Mesangial cell (primary cell): ENCODE measurements at places on chromosomes 2 and 18. TPM values are rescaled to one million over a fixed set of nuclear protein-coding genes. Genes with fewer than 3 reads are reported as not detected.

The LRP2 gene
- total RNA-seq = under 0.01 and 6.1 TPM in 2 replicates

The ANKRD30B gene
- under 0.01 TPM in 1 of 2 replicates, not detected in the other for total RNA-seq

The SULT1C2 gene
- 1.5 and 7.7 TPM in 2 replicates for total RNA-seq

The ACMSD gene
- total RNA-seq = not detected in 2 replicates

The ALK gene
- not detected in 2 replicates for total RNA-seq

The ZNF2 gene
- 1.3 and 4.6 TPM in 2 replicates for total RNA-seq

The PLCL1 gene
- under 0.01 and 0.51 TPM in 2 replicates for total RNA-seq

The SPHKAP gene
- under 0.01 and 0.13 TPM in 2 replicates for total RNA-seq

The KRTCAP3 gene
- 0.49 and 8.9 TPM in 2 replicates for total RNA-seq

The FOXD4L1 gene
- not detected in 2 replicates for total RNA-seq

The FEZ2 gene
- 17.9 and 21.0 TPM in 2 replicates for total RNA-seq

The EIF2B4 gene
- total RNA-seq = 27.0 and 33.4 TPM in 2 replicates

The SH3BP4 gene
- 69.3 and 113 TPM in 2 replicates for total RNA-seq

The PDIA6 gene
- 128 and 254 TPM in 2 replicates for total RNA-seq

The ANO7 gene
- total RNA-seq = 1.3 and 1.8 TPM in 2 replicates

The M1AP gene
- 1.1 and 1.3 TPM in 2 replicates for total RNA-seq

The IL18R1 gene
- total RNA-seq = 0.49 and 0.51 TPM in 2 replicates

The KCNS3 gene
- 18.9 and 21.0 TPM in 2 replicates for total RNA-seq

The HPCAL1 gene
- 61.9 and 71.7 TPM in 2 replicates for total RNA-seq

The SMPD4 gene
- 61.1 and 109 TPM in 2 replicates for total RNA-seq

The SERPINB8 gene
- 5.1 and 7.8 TPM in 2 replicates for total RNA-seq

The ALKAL2 gene
- total RNA-seq = 0.25 TPM in 1 of 2 replicates, not detected in the other

The CSRNP3 gene
- total RNA-seq = 0.81 and 1.4 TPM in 2 replicates

The FAM117B gene
- 3.3 and 10.8 TPM in 2 replicates for total RNA-seq

The ITPRIPL1 gene
- total RNA-seq = 5.5 and 5.7 TPM in 2 replicates

The RESP18 gene
- not detected in 2 replicates for total RNA-seq

The CCDC74A gene
- total RNA-seq = 22.3 and 65.8 TPM in 2 replicates

The CYP27C1 gene
- 2.0 TPM in 2 replicates for total RNA-seq

The OSR1 gene
- 0.81 and 3.7 TPM in 2 replicates for total RNA-seq

The TFPI gene
- total RNA-seq = 61.2 and 95.0 TPM in 2 replicates

The FAM237A gene
- total RNA-seq = not detected in 2 replicates

The RFX8 gene
- total RNA-seq = 0.25 TPM in 1 of 2 replicates, not detected in the other

The REG3G gene
- total RNA-seq = not detected in 2 replicates

The PNPT1 gene
- 9.5 and 17.3 TPM in 2 replicates for total RNA-seq
